Motor neuron (in vitro differentiated cells): ENCODE measurements at places on chromosomes 2 and 18. TPM values are rescaled to one million over a fixed set of nuclear protein-coding genes. Genes with fewer than 3 reads are reported as not detected.

The SPP2 gene
- total RNA-seq, result not detected in 2 replicates

The BOK gene
- total RNA-seq, result 3.7 and 4.0 TPM in 2 replicates

The CYP27A1 gene
- 17.1 and 18.6 TPM in 2 replicates for total RNA-seq

GRCh38 chr2:136347981-136348380 is 230.0 kb upstream of the CXCR4 start:
- no peak for ATAC-seq

- ATAC-seq, result no peak
Measured at GRCh38 chr2:199707593-199708185, 143.3 kb downstream of the FTCDNL1 start.
